Type B pancreatic cell (in vitro differentiated cells): ENCODE measurements at places on chromosomes 6 and 20.

- peaks cover 10% of the 10 kb centered on the region for H3K27me3 ChIP-seq
- no peak for DNase-seq
- H3K27ac ChIP-seq = no peak overlapping the region
- H3K4me3 ChIP-seq = no peak overlapping the region
- H3K4me1 ChIP-seq = no peaks in the 10 kb centered on the region
Measured at GRCh38 chr6:96624957-96625356, 62.0 kb downstream of the FHL5 start.

DNA sequence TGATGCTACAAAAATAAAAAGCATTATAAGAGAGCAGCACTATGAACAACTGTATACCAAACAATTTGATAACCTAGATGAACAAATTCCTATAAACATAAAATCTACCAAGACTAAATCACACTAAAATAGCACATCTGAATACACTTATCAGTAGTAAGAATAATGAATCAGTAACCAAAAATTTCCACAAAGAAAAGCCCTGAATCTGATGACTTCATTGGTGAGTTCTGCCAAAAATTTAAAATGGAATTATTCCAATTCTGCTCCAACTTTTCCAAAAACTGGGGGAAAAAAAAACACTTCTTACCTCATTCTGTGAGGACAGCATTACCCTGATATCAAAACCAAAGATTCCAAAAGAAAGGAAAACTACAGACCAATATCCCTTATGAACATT lies 206.2 kb downstream of the WDR27 start:
- no peak for DNase-seq
- no peak overlapping the region for H3K27ac ChIP-seq
- no peak overlapping the region for H3K4me3 ChIP-seq

- peaks cover 7% of the 10 kb centered on the region for H3K36me3 ChIP-seq
- H3K4me3 ChIP-seq = peak overlapping the region; percentile 100
- peaks cover 22% of the 10 kb centered on the region for H3K4me1 ChIP-seq
- H3K27me3 ChIP-seq = peaks cover 3% of the 10 kb centered on the region
Measured at GRCh38 chr6:146545581-146545980, 1.9 kb downstream of the RAB32 start.

GRCh38 chr6:149242883-149243282 lies 74.6 kb upstream of the TAB2 start:
- DNase-seq = no peak
- H3K4me3 ChIP-seq = no peak overlapping the region
- H3K36me3 ChIP-seq = peaks cover 3% of the 10 kb centered on the region
- H3K4me1 ChIP-seq = no peaks in the 10 kb centered on the region
- peaks cover 14% of the 10 kb centered on the region for H3K27me3 ChIP-seq
- H3K27ac ChIP-seq = no peak overlapping the region

- H3K36me3 ChIP-seq = no peaks in the 10 kb centered on the region
- H3K27me3 ChIP-seq = peaks cover 6% of the 10 kb centered on the region
- no peak overlapping the region for H3K4me3 ChIP-seq
- H3K27ac ChIP-seq = no peak overlapping the region
Measured at GRCh38 chr6:1770968-1771723, 161.4 kb downstream of the FOXC1 start.
